ENCODE measurements at places on chromosomes 16 and 17. TPM values are rescaled to one million over a fixed set of nuclear protein-coding genes. Genes with fewer than 3 reads are reported as not detected.

- DNase-seq = no peak
Observed at GRCh38 chr16:259814-260253, 15.9 kb downstream of the RGS11 start.

DNA sequence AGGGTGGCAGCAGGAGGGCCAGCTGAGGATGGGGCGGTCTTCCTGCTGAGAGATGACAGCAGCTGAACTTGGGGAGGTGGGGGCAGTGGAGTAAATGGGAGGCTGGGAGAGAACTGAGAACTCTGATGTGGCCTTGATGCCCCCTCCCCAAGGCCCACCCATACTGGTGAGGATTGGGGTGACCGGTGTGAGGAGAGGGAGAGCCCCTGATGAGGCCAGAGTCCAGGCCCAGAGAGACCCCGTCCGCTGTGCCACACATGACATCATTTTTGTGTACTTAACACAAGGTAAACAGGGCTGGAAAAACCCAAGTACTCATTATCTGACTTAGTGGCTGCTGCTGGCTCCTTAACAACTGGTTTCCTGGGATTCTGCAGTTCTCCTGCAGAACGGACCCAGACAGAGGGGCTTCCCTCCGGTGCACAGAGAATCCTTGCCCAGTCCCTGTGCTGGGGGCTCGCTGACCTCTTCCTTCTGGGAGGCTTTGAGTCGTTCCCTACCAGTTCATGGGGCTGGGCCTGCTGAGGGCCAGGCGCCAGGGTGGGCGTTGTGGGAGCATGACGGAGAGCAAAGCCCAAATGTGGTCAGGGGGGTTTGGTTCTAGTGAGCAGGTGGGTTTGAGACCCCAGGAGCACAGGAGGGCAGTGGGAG is 207.6 kb downstream of the RAB11FIP4 start:
- no peak for DNase-seq

DNA sequence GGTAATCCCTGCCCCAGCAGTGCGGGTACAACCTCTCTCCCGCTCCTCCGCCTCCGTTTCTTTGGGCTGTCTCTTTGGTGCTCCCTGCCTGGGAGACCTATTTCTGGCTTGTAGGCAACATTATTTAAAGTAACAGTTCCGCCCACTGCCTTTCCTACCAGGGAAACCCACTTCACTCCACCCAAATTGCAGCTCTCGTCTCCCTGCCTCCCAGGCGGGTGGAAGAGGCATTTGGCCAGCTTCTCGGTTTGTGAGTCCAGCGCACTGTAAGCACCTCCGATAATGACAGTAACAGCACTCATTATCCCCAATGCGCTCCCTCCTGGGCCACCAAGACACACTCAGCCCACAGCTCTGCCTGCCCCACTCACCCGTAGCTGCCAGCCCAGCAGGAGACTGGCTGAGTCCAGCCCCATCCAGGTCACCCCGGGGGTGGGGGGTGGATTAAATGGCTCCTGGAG is 165.1 kb upstream of the CDC42EP4 start:
- peak; percentile 37 for DNase-seq

- DNase-seq = no peak
Observed at GRCh38 chr16:88854306-88855111, 2.2 kb downstream of the GALNS start.

- peak; percentile 80 for DNase-seq
Observed at GRCh38 chr17:1002771-1003555, 6.0 kb downstream of the TIMM22 start.

DNA sequence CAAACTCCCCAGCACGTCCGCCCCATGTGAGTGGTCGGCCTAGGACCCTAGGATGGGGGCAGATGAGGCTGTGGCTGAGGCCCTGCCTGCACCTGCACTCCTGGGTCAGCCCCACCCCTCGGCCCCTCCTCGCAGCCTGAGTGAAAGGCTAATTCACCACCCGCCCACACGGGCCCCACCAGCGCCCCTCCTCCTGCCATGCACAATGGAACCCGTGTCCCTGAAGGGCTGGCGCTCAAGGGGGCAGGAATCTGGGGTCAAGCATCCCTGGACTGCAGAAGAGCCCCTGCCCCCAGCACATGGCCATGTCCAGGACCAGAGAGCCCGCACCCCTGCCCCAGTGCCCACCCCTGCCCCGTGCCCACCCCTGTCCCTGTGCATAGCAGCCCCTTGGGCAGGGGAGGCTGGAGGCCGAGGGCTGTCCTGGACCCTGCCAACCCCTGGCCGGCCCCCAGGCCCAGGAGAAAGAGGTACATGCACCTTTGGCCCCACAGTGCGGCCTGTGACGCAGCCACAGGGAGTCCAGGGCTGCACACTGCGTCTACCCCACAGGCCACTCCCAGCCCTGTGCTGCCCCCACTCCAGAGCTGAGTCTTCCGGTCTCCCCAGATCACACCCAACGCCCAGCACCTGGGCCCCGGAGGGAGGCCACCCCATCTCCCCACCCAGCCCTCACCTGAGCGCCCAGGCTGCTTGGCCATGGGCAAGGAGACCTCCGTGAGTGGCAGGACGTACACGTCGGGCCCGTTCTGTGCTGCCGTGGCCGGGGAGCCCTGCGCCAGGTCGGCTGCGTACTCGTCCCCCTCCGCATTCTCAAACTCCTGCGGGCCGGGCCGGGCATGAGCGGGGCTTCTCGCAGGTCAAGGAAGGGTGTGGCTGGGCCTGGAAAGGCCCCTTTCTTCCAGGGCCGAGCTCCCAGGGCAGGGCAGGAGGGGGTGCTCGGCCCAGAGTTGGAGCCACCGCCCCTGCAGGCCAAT is 34.6 kb upstream of the PVALEF start:
- no peak for DNase-seq

- no peak for DNase-seq
Observed at GRCh38 chr16:152141-153128, at the start of gene HBZ. Gene HBZ (plus strand): TSS chr16:152644. CDS start chr16:152910, 266 bp downstream.

DNA sequence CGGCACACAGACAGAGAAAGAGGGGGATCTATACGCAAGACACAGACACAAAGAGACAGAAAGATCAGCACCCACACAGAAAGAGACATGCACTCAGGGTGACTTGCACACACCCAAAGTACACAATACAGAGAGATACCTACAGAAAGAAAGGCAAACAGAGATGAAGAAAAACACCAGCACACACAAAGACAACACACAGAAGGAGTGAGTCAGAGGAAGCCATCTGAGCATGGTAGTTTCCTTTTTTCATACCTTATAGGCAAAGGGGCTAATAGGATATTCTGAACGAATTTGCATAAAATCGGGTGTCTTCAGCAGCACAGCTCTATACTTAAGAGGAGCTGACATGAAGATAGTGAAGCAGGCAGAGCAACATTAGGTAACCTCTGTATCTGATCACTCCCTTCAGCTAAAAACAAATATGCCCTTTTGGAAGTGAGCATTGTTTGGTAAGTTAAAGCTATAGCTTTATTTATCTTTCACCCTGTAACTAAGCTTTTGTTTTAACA is 198.6 kb downstream of the AATF start:
- DNase-seq = no peak

GRCh38 chr16:60214311-60214710 is 1480.2 kb upstream of the GOT2 start:
- DNase-seq = no peak

DNA sequence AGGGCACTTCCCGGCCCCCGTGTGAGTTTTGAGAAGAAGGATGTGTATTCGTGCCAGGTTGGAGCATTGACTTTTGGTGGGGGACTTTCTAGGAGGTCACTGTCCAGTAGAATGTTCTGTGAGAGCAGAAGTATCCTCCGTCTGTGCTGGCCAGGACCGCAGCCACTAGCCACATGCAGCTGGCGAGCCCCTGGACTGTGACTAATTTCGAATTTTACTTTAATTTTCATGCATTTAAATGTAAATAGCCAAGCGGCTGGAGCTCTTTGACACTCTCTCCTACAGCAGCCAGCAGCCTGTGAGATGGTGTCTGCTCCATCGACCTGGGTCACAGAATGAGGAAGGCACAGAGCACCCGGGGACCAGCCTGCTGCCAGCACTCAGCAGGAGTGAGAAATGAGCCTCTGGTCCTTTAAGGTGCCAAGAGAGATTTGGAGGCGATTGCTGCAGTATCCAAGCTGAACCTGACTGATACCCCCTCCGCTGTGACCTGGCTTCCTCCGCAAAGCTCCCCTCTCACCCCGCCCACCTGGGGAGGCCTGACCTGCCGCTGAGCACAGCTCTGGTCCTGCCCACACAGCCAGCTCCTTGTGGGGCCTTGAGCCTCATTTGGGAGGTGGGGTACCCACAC is 7.8 kb downstream of the ATP2A3 start:
- DNase-seq = no peak

DNA sequence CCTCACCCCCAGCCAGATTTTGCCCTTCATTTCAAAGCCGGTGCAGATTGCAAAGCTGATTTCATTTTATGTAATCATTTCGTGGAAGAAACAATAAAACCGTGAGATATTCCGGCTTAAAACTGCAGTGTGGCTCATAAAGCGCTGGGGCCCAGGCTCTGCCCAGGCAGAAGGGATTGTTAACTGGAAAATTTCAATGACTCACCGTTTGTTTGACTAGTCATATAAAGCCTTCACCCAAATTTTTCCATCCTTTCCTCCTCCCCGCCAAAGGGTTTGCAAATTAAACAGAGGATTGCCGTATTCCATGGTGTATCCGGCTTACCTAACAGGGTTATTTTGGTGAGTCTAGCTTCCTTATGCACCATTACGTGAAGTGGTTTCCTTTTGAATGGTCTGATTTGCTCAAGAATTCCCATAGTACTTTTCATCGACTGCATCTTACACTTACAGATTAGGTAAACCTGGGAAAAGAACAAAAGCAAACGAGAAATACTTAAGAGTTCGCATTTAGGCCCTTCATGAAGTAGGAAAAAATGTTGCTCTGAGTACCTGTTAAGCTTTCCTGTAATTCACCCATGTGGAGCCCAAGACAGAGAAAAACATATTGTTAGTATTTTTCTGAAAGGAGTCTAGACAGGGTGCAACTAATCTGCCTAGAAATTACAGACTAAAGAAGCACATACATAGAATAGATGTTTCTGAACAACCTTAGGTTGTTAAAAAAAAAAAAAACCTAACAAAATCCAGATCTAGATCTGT is 949 bp upstream of the GSPT1 start:
- no peak for DNase-seq

GRCh38 chr17:69375229-69375628 is 39.3 kb upstream of the MAP2K6 start:
- DNase-seq = no peak

DNA sequence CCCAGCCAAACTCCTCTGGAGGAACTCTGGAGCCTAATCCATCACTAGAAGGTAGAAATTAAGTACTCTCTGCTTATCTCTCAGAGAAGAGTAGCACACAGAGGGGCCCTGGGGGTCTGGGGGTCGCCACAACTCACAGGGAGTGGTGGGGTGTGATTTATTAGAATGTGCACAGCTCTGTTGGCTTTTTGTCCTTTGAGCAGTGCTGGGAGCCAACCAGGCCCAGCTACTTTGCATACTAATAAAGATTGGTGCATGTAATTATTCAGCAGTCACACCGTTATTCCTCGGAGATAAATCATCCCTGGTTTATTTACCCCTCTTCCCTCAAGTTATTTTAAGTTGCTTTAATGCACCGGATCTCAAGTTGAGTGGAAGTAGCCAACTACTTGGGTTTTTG is 606.7 kb upstream of the EEF2KMT start:
- DNase-seq = no peak

- DNase-seq = peak; percentile 90
Observed at GRCh38 chr16:3819746-3820724, 60.5 kb downstream of the CREBBP start.

DNA sequence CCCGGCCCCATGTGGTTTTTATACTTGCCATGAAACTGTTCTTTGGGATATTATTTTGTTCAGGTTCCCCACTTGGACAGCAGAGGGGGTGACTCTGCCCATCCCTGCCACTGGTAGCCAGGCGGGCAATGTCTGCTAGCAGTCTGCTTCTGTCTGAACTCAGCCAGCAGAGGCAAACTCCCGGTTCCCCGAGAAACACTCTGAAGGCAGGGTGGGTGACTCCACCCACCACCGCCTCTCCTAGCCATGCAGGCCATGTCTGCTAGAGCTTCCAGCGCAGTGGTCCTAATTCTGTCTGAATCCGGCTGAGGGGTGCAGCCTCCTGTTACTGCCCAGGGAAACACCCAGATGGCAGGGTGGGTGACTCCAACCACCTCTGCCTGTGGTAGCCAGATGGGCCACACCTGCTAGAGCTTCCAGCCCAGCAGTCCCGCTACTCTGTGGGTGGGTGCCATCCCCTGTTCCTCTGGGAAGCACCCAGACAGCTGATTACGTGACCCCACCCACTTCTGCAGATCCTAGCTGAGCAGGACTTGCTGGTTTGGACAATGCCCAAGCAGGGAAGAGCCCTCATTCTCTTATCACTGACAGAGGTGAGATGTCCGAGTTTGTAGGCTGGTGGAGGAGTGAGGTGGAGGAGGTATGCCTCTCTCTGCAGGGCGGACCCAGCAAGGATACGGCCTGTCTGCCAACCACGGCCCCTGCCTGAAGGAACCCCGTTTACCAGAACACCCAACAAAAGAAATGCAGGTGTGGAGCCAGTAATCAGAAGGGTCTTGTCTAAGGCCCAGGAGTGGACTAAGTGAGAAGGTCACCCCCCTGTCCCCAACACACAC is 22.4 kb downstream of the NLRP1 start:
- DNase-seq = no peak

DNA sequence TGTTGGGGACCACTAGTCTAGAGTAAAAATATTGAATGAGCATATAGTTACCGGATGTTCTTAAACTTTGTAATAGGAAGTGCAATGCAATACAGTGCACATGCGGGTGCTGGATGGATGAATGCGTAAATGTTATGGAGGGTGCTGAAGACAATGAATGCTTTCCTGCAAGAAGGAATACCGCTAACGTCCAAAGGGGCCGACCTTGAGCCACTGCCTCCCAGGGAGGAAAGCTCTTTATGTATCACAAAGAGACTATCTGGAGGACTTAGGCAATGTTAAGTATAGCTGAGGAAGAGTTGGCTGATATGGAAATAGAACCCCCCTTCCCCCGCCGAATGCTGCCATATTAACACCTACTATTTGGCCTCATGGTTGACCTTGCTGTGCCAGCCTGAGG is 27.5 kb upstream of the SHCBP1 start:
- no peak for DNase-seq

- DNase-seq = no peak
Observed at GRCh38 chr17:69350911-69351310, 24.0 kb upstream of the ABCA5 start.

The KRTAP4-4 gene
- not detected for total RNA-seq

The CCDC78 gene
- total RNA-seq = 0.18 TPM

The KRT28 gene
- not detected for total RNA-seq

The CLDN9 gene
- 0.40 TPM for total RNA-seq

The MEIOC gene
- 0.27 TPM for total RNA-seq

The RGS9 gene
- total RNA-seq = 2.9 TPM

The ETV4 gene
- 4.0 TPM for total RNA-seq

The SLC5A10 gene
- total RNA-seq = not detected

Measured in muscle of leg (tissue), 16 donors.